ENCODE measurements at places on chromosomes 1 and 21.

GRCh38 chr1:209767706-209768105, 11.9 kb downstream of the TRAF3IP3 start:
- DNase-seq: no peak

DNA sequence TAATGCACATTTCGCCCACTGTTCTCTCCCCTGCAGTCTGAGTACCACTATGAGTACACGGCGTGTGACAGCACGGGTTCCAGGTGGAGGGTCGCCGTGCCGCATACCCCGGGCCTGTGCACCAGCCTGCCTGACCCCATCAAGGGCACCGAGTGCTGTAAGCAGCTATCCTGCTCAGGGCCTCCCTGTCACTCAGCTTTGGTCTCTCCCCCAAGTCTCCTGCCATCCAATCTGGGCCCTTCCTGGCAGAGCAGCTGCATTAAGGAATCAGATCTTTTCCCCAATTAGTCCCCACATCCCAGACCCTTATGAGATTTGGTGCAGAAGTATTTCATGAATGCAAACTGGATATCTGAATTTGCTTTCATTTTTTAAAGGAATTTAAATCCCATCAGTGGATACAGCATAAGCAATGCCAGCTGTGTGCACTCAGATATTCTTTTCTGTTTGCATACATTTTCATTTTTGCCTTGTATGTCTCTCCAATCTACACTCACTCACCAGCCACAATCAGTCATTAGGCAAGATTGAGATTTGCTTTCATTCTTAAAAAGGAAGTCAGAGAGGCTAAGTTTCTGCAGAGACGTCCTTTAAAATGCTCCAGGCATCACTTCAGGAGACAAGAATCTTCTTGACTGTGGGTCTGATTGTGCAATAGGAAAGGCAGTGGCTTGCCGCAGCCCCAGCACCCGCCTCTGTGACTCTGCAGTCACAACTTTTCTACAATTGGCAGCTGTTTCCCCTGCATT, 48.1 kb downstream of the ELAPOR1 start:
- DNase-seq: no peak

DNA sequence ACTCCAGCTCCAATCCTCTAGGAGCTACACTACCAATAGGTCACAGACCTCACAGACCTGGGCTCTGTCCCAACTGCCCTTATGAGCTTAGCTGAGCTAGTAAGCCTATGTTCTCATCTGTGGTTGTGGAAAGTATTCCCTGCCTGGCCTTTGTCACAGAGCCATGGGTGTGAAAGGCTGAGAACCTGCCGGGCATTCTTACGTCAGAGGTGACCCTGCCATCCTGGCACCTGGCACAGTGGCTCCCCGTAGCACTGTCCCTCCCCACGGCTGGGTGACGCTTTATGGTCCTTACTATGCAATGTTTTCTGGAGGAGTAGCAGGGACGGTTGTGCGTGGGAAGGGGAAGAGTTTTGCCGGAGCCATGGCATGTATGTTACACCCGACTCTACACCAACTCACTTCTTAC, 3.5 kb downstream of the TNFRSF1B start:
- DNase-seq: no peak

- DNase-seq: peak; percentile 21
Measured at GRCh38 chr1:204377800-204378668, 18.3 kb upstream of the PLEKHA6 start.

- no peak for DNase-seq
Measured at GRCh38 chr1:172906778-172907592, 143.8 kb downstream of the TNFSF18 start.

Measured in HAP-1 (cell line).